ENCODE measurements at places on chromosomes 7 and 10.

- DNase-seq, result peak; percentile 44
Measured at GRCh38 chr7:5526100-5526905, 102.7 kb upstream of the TNRC18 start.

GRCh38 chr7:81402227-81402626, 367.6 kb downstream of the HGF start:
- DNase-seq, result no peak

GRCh38 chr7:40937879-40938278, 765.0 kb downstream of the INHBA start:
- DNase-seq, result no peak

GRCh38 chr10:97713826-97714400, 383 bp downstream of the MARVELD1 start:
- DNase-seq, result peak; percentile 57

DNA sequence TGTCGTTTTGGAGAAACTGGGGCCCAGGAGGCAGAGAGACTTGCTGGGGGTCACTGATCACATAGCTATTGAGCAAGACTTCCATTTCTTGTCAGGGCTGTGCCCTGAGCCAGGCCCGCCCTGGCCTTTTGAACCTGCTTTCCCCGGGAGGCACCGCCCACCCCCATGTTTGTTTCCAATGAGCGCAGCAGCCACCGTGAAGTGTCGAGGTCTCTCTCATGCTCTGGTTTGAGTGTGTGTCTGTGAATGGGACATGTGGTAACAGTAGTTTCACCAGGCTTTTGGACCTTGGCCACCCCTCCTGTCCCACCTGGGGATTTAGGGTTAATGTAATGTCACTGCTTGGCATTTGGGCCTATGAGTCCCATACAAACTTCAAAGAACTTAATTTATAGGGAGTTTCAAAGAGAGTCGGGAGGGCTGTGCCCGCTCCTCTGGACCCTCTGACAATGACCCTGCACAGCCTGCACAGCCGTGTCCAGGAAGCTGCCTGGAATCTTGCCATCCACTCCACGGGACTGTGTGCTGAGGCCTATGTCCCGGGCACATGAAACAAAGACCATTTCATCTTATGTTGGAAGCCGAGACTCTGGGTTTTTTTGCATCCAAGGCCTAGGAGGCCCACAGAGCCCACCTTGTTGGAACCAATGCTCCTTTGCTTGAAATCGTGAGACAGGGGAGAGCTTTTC, 6.3 kb downstream of the PRF1 start:
- DNase-seq, result no peak

GRCh38 chr10:19756919-19757318, 59.3 kb upstream of the PLXDC2 start:
- DNase-seq, result no peak

DNA sequence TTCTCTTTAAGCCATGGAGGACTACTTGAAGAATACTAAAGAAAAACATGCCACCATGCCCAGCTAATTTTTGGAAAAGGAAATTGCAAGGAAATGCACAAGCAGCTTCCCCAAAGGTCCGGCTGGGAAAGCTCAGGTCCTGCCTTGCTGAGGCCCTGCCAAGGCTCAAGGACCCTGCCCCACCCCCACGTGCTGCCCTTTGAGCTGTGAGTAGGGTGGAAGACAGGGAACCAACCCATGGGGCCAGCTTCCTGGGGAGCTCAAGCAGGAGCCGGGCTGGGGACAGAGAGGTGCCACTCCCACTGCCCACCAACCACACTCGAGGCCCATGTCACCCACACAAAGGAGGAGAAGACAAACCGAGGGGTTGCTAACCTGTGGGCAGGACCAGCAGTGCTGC, 78.2 kb downstream of the SLIT1 start:
- DNase-seq, result no peak

- DNase-seq, result peak; percentile 52
Measured at GRCh38 chr10:17669185-17669872, 25.4 kb downstream of the STAM start.

- DNase-seq, result no peak
Measured at GRCh38 chr7:159139639-159140038, 5.0 kb downstream of the VIPR2 start.

DNA sequence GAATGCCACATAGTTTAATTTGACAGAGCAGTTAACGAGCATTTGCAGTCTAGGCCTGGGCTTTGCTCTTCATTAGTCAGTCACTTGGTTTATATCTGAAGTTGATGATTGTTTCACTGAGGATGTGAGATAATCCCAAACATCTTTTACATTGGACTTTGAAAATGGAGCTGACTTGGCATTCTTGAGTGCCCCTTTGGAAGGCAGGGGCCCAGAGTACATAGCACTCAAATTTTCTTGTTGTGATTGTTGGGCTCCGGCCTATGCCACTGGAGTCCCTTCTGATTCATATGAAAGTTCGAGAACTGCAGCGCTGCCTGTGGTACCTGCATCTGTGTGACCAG, 21.9 kb downstream of the DNAJB6 start:
- DNase-seq, result no peak

- DNase-seq, result no peak
Measured at GRCh38 chr7:47672271-47672791, 90.4 kb upstream of the TNS3 start.
